Peyer's patch (tissue), 4 donors: ENCODE measurements at places on chromosomes 1 and 21.
A peak's percentile ranks its signal among the peaks of the same experiment; 100 is the strongest.

DNA sequence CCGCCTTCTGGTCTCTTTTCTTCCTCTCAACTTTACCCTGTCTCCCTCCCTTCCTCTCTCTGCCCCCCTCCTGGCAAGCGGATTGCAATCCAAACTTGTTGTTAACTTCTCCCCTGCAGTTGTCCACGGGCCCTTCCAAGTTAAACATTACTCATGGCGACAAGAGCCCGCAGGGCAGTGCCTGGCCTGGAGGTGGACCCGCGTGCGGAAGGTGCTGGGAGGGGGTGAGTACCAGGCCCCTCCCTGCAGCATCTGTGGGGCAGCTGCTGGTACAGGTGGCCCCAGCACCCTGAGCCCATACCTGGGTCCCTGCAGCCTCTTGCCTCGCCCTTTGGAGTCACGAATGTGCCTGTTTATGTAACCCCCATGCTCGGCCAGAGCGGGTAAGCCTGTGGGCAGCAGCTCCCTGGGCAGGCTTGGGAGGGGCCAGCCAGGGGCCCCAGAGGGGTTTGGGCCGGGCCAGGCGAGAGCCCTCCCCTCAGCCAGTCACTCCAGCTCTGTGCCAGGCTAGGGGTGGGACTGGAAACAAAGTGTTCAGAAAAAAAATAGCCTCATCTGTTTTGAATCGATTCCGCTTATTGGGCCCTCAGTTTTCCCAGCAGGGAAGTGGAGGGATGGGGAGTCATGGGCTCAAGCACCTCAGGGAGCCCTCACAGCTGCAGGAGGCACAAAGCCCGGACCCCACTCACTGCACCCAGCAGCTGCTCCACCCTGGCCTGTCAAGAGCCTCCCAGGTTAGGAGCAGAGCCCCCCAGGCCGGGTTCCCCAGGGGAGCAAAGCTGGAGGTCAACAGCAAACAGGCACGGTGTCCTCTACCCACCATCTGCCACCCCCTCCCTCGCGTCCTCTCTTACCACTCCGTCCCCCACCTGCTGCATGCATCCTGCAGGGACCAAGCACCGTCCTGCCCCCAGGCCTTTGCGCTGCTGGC is 14.0 kb upstream of the FAAP20 start:
- no peak overlapping the region for H3K4me3 ChIP-seq
- DNase-seq = no peak
- H3K4me1 ChIP-seq = peaks cover 30% of the 10 kb centered on the region
- no peaks in the 10 kb centered on the region for H3K36me3 ChIP-seq

DNA sequence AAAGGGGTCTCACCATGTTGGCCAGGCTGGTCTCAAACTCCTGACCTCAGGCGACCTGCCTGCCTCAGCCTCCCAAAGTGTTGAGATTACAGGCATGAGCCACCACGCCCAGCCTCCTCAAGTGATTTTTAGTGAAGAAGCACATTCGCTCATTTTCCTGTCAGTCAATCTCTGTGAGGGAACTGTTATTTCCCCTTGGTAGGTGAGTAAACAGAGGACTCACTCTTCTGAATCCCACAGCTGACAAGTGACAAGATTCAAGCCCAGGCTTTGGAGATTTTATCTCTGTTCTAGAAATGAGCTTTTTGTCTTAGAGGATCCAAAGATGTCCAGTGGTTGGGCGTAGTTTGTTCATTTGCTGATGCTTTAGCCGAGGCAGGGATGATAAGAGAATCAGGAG is 43.9 kb upstream of the TACSTD2 start:
- H3K4me1 ChIP-seq = no peaks in the 10 kb centered on the region
- H3K27ac ChIP-seq = no peak overlapping the region
- no peak for DNase-seq
- no peak overlapping the region for H3K4me3 ChIP-seq
- H3K36me3 ChIP-seq = no peaks in the 10 kb centered on the region
- no peaks in the 10 kb centered on the region for H3K27me3 ChIP-seq

- H3K27ac ChIP-seq = no peak within 1 kb of the TSS
- no peaks in the 10 kb centered on the region for H3K36me3 ChIP-seq
- H3K4me3 ChIP-seq = no peak within 1 kb of the TSS
- H3K27me3 ChIP-seq = no peaks in the 10 kb centered on the region
- H3K4me1 ChIP-seq = no peaks in the 10 kb centered on the region
- DNase-seq = no peak
Measured at GRCh38 chr1:162412002-162412401, at the start of gene SH2D1B. TSS of gene SH2D1B (minus strand) at chr1:162412136. CDS start at chr1:162412016, 120 bp downstream.

GRCh38 chr1:200901796-200902444 is 7.2 kb downstream of the INAVA start:
- H3K27me3 ChIP-seq = no peaks in the 10 kb centered on the region
- H3K4me1 ChIP-seq = peaks cover under 1% of the 10 kb centered on the region
- H3K4me3 ChIP-seq = no peak overlapping the region
- DNase-seq = no peak

GRCh38 chr1:179082333-179082998 is 596 bp downstream of the TOR3A start:
- peaks cover 12% of the 10 kb centered on the region for H3K36me3 ChIP-seq
- peak; percentile 43 for DNase-seq
- peaks cover 20% of the 10 kb centered on the region for H3K4me1 ChIP-seq
- H3K27ac ChIP-seq = peak overlapping the region; percentile 80

DNA sequence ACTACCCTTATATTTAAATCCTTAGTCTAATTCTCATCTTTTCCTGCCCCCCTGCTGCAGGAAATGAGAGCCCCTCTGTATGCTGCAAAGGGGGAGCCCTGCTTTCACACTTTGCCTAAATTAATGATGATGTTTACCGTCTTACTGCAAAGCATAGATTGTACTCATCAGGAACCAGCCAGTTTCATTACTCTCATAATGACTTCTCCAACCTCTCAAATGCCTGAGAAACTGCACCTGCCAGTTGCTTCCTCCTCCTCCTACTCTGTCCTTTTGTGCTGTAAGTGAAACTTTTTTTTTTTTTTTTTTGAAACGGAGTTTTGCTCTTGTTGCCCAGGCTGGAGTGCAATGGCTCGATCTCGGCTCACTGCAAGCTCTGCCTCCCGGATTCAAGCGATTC is 101.7 kb downstream of the ADSS2 start:
- H3K27me3 ChIP-seq = no peaks in the 10 kb centered on the region
- H3K36me3 ChIP-seq = no peaks in the 10 kb centered on the region
- H3K4me1 ChIP-seq = peaks cover 14% of the 10 kb centered on the region

GRCh38 chr1:109198745-109199144 is 15.0 kb upstream of the SARS1 start:
- H3K27ac ChIP-seq = no peak overlapping the region
- H3K4me1 ChIP-seq = no peaks in the 10 kb centered on the region
- no peaks in the 10 kb centered on the region for H3K27me3 ChIP-seq
- H3K4me3 ChIP-seq = no peak overlapping the region
- DNase-seq = no peak
- no peaks in the 10 kb centered on the region for H3K36me3 ChIP-seq

DNA sequence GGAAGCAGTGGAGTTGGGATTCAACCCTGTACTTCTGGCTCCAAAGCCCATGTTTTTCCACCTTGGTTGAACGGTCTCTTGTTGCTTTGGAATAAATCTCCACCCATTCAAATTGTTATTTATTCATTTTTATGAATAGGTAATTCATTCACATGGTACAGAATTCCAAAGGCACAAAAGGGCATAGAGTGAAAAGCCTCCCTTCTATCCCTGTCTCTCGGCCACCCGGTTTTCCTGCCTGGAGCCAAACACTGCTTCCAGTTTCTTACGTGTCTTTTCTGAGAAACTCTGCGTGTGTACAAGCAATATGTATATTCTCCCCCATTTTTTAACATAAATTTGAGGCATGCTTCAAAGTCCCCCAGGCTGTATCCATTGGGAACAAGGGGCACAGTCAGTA is 3.9 kb downstream of the EXTL1 start:
- no peaks in the 10 kb centered on the region for H3K4me1 ChIP-seq
- H3K36me3 ChIP-seq = no peaks in the 10 kb centered on the region
- H3K27me3 ChIP-seq = no peaks in the 10 kb centered on the region
- H3K27ac ChIP-seq = no peak overlapping the region
- no peak overlapping the region for H3K4me3 ChIP-seq

GRCh38 chr1:111483166-111483565 is 9.4 kb downstream of the C1orf162 start:
- H3K27me3 ChIP-seq = no peaks in the 10 kb centered on the region
- H3K36me3 ChIP-seq = no peaks in the 10 kb centered on the region
- no peaks in the 10 kb centered on the region for H3K4me1 ChIP-seq
- H3K4me3 ChIP-seq = no peak overlapping the region

DNA sequence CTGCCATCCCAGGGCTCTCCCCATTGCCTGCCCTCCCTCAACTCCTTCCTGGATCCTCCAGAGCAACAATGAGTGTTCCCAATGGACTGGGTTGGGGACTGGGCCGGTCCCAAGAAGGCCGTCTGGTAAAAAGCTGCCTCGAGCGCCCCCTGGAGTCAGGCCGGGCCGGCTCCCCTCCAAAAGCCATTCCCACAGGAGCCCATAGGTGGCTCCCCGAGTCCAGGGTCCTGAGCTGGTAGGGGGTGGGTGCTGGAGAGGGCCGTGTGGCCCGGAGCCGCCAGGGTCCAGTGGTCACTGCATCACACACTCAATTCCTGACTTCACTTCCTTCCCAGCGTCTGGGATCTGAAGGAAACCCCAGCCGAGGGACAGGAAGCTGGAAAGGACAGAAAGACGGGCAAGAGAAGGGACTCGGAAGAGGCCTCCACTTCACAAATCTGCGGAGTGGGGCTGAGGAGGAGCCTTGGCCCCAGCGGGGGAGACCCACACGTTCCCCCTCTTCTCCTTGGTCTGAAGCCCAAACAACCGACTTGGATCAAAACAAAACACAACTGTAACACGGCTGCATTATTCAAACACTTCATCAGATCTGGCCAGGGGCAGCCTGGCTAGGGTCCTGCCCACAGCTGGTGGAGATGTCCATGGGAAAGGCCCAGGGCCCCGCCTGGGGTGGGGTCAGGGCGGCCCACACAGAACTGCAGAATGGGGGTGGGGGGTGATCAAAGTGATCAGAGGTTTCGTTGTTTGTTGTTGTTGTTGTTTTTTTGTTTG is 10.9 kb upstream of the ALDH4A1 start:
- H3K27me3 ChIP-seq = no peaks in the 10 kb centered on the region
- DNase-seq = peak; percentile 78
- H3K36me3 ChIP-seq = peaks cover 38% of the 10 kb centered on the region

DNA sequence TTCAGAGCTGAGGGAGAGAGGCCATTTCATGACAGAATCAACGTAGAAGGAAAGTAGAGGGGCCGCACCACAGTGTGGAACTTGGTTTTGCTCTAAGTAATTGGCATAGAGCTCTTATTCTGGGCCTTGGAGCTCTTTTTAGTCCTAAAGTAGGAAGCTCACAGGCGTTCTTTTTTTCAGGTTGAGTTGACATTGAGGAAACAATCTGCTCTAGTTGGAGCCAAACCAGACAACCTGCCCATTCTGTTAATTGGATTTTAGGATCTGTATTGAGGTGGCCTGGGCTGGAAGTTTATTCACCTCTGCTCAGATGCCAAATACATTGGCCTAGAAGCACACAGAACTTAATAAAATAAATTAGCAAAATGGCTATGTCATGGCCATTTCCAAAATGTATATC is 1093.9 kb downstream of the ADGRL2 start:
- no peak overlapping the region for H3K4me3 ChIP-seq
- no peaks in the 10 kb centered on the region for H3K27me3 ChIP-seq
- no peak overlapping the region for H3K27ac ChIP-seq
- no peak for DNase-seq

DNA sequence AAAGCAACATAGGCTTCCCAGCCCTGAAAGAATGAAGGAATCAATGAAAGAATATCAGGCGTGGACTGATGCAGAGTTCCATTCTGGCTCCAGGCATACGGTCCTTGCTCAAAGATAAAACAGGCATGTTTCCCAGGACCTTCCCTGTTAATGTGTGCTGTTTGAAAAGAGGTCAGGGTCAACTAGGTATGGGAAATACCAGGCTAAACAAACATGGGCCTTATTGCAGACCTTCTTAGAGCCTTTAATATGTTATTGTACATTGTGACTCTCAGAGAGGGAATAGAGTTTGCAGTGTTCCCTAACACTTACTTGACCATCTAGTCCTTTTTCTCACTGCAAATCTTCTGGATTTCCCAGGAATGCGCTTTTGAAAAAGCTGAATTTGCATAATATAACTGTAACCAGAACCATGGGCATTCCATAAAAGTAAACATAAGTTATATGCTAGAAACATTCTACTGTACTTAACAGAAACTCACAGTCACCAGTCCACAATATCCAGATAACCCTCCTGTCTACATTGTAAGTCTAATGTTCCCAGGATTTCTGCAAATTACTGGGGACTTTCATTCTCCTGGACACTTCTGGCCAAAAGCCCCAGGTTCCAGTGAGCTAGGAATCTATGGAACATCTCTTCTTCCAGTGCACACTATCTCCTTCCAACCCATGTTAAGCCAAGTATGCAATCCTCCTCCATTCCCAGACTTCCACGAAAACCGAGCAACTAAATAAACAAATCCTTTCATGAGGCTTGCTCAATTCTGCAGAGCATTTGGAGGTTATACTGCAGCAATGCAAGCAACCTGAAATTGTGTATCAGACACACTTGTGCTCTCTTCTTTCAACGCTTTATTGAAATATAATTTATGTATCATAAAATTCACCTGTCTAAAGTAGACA is 486.6 kb downstream of the SETD4 start:
- H3K27me3 ChIP-seq = no peaks in the 10 kb centered on the region
- H3K36me3 ChIP-seq = no peaks in the 10 kb centered on the region
- H3K27ac ChIP-seq = no peak overlapping the region
- H3K4me3 ChIP-seq = no peak overlapping the region
- no peaks in the 10 kb centered on the region for H3K4me1 ChIP-seq
- no peak for DNase-seq

- H3K27me3 ChIP-seq = no peaks in the 10 kb centered on the region
- no peaks in the 10 kb centered on the region for H3K36me3 ChIP-seq
- DNase-seq = no peak
- peaks cover 15% of the 10 kb centered on the region for H3K4me1 ChIP-seq
- H3K27ac ChIP-seq = peak overlapping the region; percentile 51
- H3K4me3 ChIP-seq = peak overlapping the region; percentile 87
Measured at GRCh38 chr1:35717911-35718476, 690 bp downstream of the C1orf216 start.

- H3K27me3 ChIP-seq = no peaks in the 10 kb centered on the region
- H3K27ac ChIP-seq = no peak overlapping the region
- no peak for DNase-seq
- H3K36me3 ChIP-seq = no peaks in the 10 kb centered on the region
Measured at GRCh38 chr1:68780919-68781318, 284.0 kb upstream of the DEPDC1 start.

GRCh38 chr1:203216274-203217138 is 13.0 kb downstream of the CHIT1 start:
- no peaks in the 10 kb centered on the region for H3K36me3 ChIP-seq
- no peak for DNase-seq
- no peak overlapping the region for H3K4me3 ChIP-seq
- H3K27me3 ChIP-seq = no peaks in the 10 kb centered on the region
- no peak overlapping the region for H3K27ac ChIP-seq
